Heart left ventricle (tissue), 16 donors: ENCODE measurements at places on chromosomes 12 and 14. TPM values are rescaled to one million over a fixed set of nuclear protein-coding genes. Genes with fewer than 3 reads are reported as not detected.

Gene OASL
- 0.42 TPM for polyA plus RNA-seq

Gene NR1H4
- polyA plus RNA-seq = not detected

Gene ANO4
- not detected for polyA plus RNA-seq

Gene KCNK10
- polyA plus RNA-seq = 0.07 TPM

Gene TEX22
- not detected for polyA plus RNA-seq

Gene LRP1-AS
- polyA plus RNA-seq = not detected

Gene PTGER2
- 0.60 TPM for polyA plus RNA-seq

Gene LRP6
- polyA plus RNA-seq = 3.7 TPM

Gene NOXRED1
- polyA plus RNA-seq = not detected

Gene OTX2
- not detected for polyA plus RNA-seq

Gene ZCRB1
- polyA plus RNA-seq = 41.2 TPM

Gene CPM
- 10.7 TPM for polyA plus RNA-seq

Gene AMN
- polyA plus RNA-seq = 0.21 TPM

Gene BCL2L14
- not detected for polyA plus RNA-seq

Gene RBP5
- polyA plus RNA-seq = 0.34 TPM

Gene CCDC38
- 0.03 TPM for polyA plus RNA-seq

Gene KRT78
- polyA plus RNA-seq = not detected

Gene GOLT1B
- 13.2 TPM for polyA plus RNA-seq

Gene FAIM2
- 6.0 TPM for polyA plus RNA-seq

Gene ARF3
- polyA plus RNA-seq = 40.1 TPM

Gene IL23A
- polyA plus RNA-seq = 0.29 TPM

Gene DDN
- polyA plus RNA-seq = 0.91 TPM

Gene PZP
- polyA plus RNA-seq = 0.12 TPM

Gene GDF3
- polyA plus RNA-seq = 0.30 TPM

Gene RTL1
- polyA plus RNA-seq = not detected

Gene NKX2-1
- not detected for polyA plus RNA-seq

Gene FAM234B
- polyA plus RNA-seq = 2.5 TPM

Gene PA2G4
- 62.4 TPM for polyA plus RNA-seq

Gene IFNG-AS1
- 0.34 TPM for polyA plus RNA-seq

Gene PTPRB
- 17.0 TPM for polyA plus RNA-seq

Gene ACSM4
- not detected for polyA plus RNA-seq
